Left renal cortex interstitium (tissue), 4 donors: ENCODE measurements at places on chromosomes 3 and 15. TPM values are rescaled to one million over a fixed set of nuclear protein-coding genes. Genes with fewer than 3 reads are reported as not detected.

GRCh38 chr15:33400941-33401340, 90.2 kb downstream of the RYR3 start:
- no peak for DNase-seq

DNA sequence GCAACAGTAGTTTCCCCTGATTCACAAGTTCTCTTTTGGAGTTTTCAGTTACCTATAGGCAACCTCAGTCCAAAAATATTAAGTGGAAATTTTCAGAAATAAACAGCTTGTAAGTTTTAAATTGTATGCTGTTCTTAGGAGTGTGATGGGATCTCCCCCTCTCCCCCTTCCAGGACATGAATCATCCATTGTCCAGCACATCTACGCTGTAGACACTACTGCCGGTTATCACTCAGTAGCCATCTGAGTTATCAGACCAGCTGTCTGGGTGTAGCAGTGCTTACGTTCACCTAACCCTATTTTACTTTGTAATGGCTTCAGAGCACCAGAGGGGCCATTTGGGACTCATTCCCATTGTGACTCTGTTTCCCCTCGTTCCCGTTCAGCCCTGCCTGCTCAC, 96.7 kb upstream of the PLXNA1 start:
- no peak for DNase-seq

DNA sequence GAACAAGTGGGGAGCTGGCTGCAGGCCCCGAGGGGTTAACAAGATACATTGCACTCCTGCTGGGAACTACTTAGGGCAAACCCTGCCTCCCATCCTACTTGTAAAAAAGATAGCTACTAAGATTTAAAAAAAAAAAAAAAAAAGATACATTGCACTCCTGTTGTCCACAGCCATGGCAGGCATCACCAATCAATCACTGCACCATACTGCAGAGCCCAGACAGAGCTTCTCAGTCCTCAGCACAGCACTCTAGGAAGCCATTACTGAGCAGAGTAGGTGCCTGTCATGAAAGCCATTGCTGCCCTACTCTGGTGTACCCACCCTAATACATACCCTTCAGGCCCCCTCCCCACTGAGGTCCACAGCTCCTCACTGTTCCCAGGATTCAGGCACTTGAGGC, 64.8 kb downstream of the RASGRF1 start:
- no peak for DNase-seq

GRCh38 chr3:14494973-14495300, 45.2 kb downstream of the GRIP2 start:
- no peak for DNase-seq

GHSR gene
- polyA plus RNA-seq = not detected

DNA sequence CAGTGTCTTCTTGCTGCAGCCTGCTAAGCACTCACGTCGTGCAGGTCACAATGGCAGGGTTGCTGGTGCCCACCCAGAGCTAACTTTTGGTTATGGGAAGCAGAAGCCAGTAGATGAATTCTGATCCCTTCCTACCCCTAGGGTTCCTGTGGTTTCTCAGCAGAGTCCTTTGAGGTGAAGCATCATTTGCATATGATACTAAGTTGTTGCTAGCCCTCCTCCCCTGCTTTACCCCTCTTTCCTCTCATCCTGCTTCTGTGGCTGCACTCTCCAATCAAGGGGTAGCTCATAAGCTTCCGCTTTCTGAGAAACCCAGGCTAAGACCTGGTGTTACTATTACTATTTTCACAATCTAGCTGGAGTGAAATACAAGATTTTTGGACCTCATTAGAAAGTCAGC, 22.1 kb upstream of the HEG1 start:
- no peak for DNase-seq

GRCh38 chr3:188605905-188606304, 451.9 kb downstream of the LPP start:
- DNase-seq = no peak

SHC4 gene
- 2.3 TPM for polyA plus RNA-seq

GRCh38 chr15:88678755-88679154, 39.9 kb downstream of the ISG20 start:
- DNase-seq = no peak

GRCh38 chr15:85831415-85832113, 36.8 kb upstream of the KLHL25 start:
- peak; percentile 45 for DNase-seq

- no peak for DNase-seq
Measured at GRCh38 chr3:63364910-63365309, 86.8 kb downstream of the SYNPR start.

GASK1A gene
- 3.9 TPM for polyA plus RNA-seq

DNA sequence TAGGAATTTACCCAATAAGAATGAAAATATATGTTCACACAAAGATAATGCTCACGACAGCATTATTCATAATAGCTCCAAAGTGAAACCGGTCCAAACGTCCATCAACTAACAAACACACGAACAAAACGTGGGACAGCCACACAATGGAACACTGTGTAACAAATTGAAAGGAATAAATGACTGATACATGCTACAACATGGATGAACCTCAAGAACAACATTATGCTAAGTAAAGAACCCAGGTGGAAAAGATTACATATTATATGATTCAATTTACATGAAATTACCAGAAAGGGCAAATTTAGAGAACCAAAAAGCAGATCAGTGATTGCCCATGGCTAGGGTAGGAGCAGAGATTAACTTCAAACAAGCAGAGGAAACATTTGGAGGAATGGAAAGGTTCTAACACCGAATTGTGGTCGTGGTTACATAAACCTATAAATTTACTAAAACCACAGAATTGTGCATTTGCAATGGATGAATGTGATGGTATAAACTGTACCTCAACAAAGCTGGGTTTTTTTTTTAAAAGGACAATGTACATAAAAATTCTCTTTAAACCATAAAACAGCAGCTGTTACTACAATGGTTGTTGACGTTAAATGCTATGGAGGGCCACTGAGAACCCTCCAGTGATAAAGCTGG, 76.3 kb downstream of the XXYLT1 start:
- DNase-seq = no peak

GRCh38 chr3:86624192-86624591, 366.8 kb downstream of the VGLL3 start:
- DNase-seq = no peak

KBTBD8 gene
- 1.2 TPM for polyA plus RNA-seq

TEX264 gene
- 68.5 TPM for polyA plus RNA-seq

DNA sequence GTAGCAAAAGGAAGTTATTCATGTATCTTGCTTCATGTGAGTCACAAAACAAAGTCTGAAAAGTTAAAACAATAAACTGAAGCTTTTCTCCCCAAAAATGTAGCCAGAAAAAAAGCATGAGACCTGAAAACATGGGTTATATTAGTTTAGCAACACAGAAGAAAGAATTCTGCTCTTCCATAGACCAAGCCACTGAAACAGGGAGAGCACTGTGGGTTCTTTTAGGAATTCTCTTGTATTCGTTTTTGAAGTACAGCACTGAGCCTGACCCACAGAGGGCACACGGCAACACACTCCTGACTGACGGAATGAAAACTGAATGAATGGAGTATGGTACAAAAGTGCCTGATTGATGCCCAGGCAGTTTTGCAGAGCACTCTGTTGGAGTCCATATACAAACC, 66.6 kb downstream of the TM4SF4 start:
- no peak for DNase-seq

GRCh38 chr3:28669870-28670269, 321.2 kb upstream of the AZI2 start:
- DNase-seq = no peak

DNA sequence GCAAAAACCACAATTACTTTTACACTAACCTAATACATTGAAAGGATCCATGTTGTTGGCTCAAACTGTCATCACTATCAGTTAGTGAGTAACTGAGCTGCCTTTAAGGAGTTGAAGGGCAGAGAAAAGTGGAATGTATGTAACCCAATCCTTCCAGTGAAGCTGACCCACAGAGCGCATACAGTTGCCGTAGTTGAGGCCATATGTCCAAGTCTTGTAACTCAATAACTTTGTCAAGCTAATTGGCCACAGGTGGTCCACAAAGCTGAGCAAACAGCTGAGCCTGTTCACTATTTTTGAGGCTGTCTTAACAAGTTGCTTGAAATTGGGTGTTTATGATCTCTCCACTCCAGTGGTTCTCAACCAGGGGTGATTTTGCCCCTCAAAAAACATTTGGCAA, 169.0 kb upstream of the SLC24A5 start:
- no peak for DNase-seq

ZBTB20 gene
- polyA plus RNA-seq = 4.5 TPM

DNA sequence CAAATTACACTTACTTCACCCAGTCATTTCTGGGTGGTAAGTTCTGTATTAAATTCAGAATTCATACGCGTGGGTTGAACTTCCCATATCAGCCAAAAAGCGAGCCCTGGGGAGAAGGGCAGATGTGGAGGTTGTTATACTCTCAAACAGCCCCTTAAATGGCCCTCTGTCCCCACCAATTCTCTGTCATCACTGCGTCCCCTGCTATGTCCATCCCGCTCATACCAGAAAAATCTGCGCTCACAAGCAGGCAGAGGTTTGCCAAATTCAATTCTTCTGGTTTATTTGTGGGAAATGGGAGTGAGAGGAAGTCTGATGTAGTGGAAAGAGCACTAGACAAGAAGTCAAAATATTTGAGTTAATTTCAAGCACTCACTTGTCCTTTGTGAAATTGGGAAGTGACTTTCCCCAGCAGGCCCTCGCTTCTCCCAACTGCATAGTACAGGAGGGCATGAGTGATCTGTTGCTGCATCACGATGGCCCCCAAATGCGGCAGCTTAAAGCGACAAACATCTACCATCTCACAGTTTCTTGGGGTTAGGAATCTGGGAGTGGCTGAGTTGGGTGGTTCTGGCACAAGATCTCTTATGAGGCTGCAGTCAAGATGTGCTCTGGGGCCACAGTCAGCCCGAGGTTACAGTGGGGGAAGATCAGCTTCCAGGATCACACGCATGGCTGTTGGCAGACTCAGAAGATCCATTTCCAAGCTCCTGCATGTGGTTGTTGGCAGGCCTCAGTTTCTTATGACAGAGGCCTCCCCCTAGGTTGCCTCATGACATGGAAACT, 67.7 kb downstream of the CPN2 start:
- DNase-seq = no peak

GMNC gene
- 3.1 TPM for polyA plus RNA-seq

SMCO1 gene
- not detected for polyA plus RNA-seq

DNA sequence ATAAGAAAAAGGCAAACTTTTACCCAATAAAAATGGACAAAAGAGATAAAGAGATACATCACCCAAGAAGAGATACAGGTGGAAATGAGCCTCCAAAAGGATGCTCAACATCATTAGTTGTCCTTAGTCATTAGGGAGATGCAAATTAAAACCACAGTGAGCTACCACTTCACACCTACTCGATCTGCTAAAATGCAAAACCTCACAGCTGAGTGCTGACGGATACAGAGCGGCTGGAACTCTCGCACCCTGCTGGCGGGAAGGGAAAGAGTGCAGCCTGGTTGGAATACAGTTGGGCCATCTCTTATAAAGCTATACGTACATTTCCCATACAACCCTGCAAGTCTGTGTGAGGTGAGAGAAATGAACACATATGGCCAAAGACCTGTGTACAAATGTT, 78.5 kb upstream of the PRR20G start:
- DNase-seq = no peak

- no peak for DNase-seq
Measured at GRCh38 chr3:95511828-95512227, 1302.6 kb upstream of the EPHA6 start.

GRCh38 chr3:115072265-115073021, 74.6 kb downstream of the ZBTB20 start:
- no peak for DNase-seq

- no peak for DNase-seq
Measured at GRCh38 chr15:78308422-78309032, 9.1 kb upstream of the SKIC8 start.
